ENCODE measurements at places on chromosomes 12 and 14.
A peak's percentile ranks its signal among the peaks of the same experiment; 100 is the strongest.

DNA sequence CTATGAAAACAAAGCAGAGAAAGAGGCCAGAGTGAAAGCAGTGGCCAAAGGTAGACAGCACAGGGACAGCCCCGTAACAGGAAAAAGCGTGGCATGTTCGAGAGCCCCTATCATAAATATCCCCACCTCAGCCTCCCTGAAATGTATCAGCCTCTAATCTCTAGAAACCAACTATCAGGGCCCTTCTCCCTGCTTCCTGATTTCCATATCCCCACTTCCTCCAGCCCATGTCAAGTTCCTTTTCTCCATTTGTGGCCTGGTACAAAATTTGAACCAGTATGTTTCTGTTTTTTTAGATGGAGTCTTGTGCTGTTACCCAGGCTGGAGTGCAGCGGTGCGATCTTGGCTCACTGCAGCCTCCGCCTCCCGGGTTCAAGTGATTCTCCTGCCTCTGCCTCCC, 16.9 kb downstream of the DEPDC4 start:
- no peak for DNase-seq

DNA sequence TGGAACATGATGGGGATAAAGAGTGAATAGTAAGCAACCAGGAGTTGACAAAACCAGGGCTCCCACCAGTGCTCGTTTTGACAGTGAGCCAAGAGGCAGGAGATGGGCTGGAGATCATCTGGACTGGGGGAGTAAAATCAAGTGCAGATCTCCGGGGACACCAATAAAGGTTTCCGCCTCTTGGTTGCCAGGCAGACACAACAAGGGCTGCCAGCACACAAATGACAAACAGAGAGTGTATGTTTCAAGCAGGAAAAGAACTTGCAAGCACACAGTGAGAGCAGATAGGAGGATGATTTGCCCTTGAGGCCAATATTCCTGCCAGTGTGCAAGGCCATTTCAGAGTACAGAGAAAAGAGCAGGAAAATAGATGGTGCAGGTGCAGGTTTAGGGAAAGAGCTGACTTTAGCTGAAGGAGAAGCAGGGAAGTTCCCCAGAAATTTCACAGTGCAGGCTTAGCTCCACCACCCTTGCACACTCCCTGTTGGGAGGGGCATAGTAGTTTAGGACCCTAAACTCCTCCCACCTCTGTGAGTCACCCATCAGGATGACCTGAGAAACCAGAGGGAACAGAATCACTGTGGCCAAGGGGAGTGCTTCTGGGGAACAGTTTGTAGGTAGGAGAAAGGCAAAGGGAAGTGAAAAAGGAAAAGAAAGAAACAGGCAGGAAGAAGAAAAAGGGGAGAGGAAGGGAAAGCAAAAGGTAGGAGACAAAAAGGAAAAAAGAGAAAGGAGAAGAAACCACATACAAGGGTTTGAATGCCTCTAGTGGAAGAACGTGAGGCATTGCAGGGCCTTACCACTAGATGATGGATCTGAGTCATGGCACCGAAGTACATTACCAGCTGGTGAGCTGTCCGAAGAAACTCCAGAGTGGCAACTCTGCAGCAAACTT, 404.4 kb downstream of the SLC6A15 start:
- no peak for DNase-seq

- no peak for DNase-seq
These were observed 722.1 kb downstream of the TMTC2 start for GRCh38 chr12:83408851-83409250.

DNA sequence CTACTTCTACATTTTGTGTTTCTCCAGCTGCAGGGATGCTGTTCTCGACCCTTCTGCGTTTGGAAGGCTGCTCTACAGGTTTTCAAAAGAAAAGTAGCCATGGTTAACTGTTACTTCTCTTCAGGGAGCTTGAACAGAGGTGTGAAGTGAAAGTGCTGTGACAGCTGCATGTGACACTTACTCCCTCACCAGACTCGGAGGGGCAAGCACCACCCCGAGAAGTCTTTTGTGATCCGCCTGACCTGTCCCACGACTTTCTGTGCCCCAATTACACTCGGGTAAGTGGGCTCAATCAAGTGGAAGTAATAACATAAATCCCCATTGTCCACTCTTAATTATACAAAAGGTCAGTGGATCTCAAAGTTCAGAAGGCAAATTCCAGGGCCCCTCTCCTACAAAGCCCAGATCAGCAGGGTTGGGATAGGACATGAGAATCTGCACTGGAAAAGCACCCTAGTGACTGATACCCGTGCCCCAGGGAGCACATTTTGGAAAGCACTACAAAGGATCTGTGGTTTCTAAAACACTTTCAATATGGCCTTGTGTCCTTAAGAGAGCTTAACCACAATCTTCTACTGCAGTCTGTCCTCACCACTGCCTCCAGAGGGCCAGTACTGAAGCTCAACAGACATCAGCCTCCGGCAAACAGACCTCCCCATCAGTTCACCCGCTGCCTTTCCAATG, 11.5 kb downstream of the FICD start:
- DNase-seq: peak; percentile 80

DNA sequence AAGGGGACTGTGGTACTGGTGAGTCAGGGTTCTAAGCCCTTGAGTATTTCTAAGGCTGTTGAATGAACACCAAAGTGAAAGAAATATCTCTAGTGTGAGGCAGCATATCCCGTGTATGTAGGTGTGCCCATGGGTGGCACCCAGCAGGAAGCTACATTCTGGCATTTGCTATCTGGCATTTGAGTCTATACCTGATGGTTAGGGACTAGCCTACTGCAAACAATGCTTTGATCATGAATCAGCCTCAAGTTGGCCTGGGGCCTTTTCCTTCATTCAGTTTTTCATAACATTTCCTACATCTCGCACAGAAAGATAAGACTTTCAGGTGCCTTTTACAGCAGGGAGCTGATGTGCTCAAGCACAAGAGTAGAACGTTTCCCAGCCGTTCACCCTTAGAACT, 85.7 kb upstream of the E2F7 start:
- DNase-seq: no peak

DNA sequence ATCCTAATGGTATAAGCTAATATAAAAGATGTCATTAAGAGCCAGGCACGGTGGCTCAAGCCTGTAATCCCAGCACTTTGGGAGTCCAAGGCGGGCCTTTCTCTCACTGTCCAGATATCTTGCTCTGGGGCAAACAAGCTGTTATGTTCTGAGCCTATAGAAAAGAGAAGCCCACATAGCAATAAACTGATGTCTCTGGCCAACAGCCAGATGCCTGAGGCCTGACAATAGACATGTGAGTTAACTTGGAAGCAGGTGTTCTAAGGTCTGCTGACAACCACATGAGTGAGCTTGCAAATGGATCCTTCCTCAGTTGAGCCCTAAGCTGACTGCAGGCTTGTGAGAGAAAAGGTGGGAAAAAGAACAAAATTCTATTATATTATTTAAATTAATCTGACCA, 25.0 kb downstream of the YAF2 start:
- no peak for DNase-seq

- no peak for DNase-seq
These were observed 747.2 kb upstream of the TMEM132C start for GRCh38 chr12:127519779-127520178.

DNA sequence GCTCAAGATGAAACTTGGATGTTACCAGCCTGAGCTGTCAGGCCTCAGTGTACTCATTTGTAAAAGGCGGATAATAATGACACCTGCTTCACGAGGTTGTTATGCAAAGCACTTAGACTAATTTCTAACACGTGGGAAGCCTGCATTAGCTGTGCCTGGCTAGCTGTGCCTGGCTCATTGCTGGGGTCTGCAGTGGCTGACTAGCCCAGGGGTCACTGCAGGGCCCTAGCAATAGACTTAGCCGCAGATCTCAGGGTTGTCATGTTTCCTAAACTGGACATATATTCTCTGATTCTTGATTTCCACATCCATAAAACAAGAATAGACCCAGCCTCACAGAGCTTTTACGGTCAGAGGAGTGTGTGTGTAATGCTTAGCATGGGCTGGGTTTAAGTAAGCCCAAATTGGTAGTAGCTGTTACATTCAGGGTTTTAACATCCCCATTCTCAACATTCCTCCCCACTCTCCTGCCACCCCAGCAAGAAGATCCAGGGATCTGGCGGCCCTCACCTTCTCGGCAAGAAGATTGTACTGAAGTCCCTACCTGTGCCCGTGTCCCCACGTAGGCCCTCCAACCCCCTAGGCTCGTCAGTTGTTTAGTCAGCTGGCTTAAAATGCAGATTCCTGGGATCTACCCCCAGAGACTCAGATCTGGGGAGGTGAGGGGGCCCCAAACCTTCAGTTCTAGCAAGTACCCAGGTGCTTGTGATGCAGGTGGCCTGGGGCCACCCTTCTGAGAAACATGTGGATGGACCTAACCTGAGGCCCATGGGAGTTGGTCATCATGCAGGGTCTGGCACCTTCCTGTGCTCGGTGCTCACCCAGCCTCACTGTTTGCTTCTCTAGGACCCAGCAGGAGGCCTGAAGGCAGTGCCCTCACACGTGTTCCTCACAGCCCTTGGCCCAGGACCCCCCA, 8.6 kb downstream of the NR4A1 start:
- no peak for DNase-seq

- no peak for DNase-seq
These were observed 128.0 kb downstream of the NDUFA12 start for GRCh38 chr12:94875525-94875924.

- no peak for DNase-seq
These were observed 15.1 kb downstream of the MGST1 start for GRCh38 chr12:16362550-16362949.

DNA sequence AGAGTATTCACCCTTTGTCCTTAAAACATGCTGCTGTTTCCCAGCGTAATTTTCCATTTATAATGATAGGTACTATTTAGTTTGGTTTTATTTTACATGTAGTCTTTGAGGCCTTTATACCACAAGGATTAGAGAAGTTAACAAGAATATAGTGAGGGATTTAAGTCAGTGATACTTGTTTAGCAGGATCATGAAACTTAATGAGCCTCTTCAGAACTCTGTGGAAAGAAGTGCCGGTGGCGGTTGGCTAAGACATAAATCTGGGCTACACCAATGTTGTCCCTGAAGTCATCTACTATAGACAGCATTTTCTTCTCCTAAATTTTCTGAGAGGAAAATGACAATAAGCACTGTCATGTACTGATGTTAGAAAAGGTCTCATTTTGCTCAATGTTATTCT, 1226.0 kb upstream of the SEL1L start:
- no peak for DNase-seq

- no peak for DNase-seq
These were observed 62.3 kb downstream of the ETV6 start for GRCh38 chr12:11711651-11712327.

DNA sequence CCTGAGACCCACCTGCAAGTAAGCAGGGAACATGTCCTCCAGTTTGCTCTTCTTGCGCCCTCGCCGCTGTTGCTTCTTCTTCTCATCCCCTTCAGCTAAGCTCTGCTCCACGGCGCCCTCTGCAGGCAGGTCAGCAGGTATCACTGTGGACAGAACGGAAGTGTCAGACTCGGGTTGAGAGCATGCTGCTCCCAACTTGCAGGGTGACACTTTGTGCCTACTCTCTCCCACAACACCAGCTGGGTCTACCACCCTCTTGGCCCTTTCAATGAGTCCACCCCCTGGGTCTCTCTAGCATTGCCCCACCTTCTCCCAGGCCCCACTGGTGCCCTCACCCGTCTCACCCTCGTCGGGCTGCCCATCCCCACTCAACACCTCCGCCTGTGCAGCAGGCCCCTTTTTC, 16.7 kb downstream of the KMT2D start:
- peak; percentile 86 for DNase-seq

GRCh38 chr14:76375947-76376404, at the start of gene ESRRB:
Gene ESRRB (plus strand): TSS chr14:76376137. CDS start chr14:76376402, 265 bp downstream.
- peak; percentile 65 for DNase-seq

DNA sequence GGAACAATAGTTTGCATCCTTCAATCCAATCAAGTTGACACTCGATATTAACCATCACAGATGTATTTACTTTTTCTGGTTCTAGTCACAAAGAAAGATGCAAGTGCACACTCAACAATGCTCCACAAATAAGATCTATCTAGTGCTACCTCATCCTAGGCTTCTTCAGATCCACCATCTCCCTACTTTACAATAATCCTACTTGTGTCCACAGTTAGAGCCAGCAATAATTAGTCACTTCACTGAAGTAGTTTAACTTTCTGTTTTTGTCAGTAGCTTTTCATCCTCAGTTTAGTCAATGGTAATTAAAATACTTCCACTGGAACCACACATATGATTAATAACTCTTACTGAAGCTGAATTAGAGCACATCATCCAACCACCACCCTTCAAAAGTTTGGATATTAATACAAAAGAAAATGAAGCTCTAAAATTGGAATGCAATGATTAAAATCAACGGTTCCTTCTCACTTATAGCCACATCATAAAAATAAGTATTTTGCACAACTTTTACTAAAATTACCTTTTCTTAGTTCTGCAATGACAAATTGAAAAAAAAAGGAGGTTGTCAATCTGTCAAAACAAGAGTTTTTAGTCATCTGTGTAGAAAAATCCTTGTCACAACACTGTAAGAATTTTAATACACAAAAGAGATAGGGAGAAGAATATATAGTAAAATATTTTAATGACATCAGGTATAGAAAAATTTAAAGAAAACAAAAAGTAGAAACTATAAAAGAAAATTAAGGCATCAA, 28.2 kb upstream of the SNRPF start:
- DNase-seq: no peak

DNA sequence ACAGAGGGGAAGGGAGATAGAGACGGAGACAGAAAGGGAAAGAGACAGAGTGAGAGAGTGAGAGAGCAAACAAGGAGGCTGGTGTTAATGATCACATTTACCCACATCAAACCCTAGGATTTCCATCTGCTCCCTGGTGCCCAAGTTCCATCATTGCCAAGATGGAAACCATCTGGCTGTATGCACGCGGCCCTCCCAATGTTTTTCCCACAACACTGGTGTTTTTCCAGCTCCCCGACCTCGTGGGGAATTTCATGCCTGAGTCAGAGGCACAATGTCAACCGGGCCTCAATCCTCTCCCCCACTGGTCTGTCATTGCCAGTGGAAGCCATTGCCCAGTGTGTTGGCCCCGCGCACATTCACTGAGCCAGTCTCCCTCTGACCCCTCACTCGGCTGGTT, 19.9 kb upstream of the BDKRB2 start:
- DNase-seq: no peak

GRCh38 chr14:39469094-39469710, 37.0 kb upstream of the FBXO33 start:
- DNase-seq: peak; percentile 57

DNA sequence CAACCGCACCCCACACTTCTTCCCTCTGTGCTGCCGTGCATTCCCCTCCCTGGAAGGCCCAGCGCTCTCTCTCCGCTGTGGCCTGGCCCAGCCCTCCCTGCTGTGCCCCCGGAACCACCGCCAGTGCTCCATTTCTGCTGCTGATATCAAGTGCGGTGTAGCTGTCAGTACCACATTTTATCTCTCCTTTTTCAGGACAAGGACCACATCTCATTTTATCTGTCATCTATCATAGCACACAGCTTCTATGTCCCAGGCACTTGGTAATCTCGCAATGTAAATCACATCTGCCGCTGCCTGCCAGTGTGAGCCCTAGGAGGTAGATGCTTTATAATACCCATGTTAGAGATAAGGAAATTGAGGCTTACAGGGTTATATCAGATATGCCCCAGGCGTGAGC, 18.3 kb downstream of the IL31 start:
- DNase-seq: no peak
